Testis (tissue), 5 donors: ENCODE measurements at places on chromosomes 2 and 18. TPM values are rescaled to one million over a fixed set of nuclear protein-coding genes. Genes with fewer than 3 reads are reported as not detected.

The PID1 gene
- 15.5 TPM for total RNA-seq

The CNDP1 gene
- total RNA-seq, result 0.31 TPM

The UGT1A6 gene
- 0.74 TPM for total RNA-seq

The STARD6 gene
- total RNA-seq, result 4.4 TPM

The PROKR1 gene
- total RNA-seq, result 0.50 TPM

The DNAH6 gene
- 11.8 TPM for total RNA-seq

The ZAP70 gene
- total RNA-seq, result 5.5 TPM

The FZD7 gene
- total RNA-seq, result 9.1 TPM

The BMPR2 gene
- 61.3 TPM for total RNA-seq

The NYAP2 gene
- 0.25 TPM for total RNA-seq

The ARHGAP15 gene
- 2.2 TPM for total RNA-seq

The STPG4 gene
- 3.0 TPM for total RNA-seq

The METTL4 gene
- total RNA-seq, result 11.3 TPM

The TRIB2 gene
- 190 TPM for total RNA-seq

The OTOS gene
- 1.5 TPM for total RNA-seq

The ALS2 gene
- 19.2 TPM for total RNA-seq
